Cardiac septum (tissue), 1 donor: ENCODE measurements at places on chromosomes 2 and 18. TPM values are rescaled to one million over a fixed set of nuclear protein-coding genes. Genes with fewer than 3 reads are reported as not detected.
A peak's percentile ranks its signal among the peaks of the same experiment; 100 is the strongest.

DNA sequence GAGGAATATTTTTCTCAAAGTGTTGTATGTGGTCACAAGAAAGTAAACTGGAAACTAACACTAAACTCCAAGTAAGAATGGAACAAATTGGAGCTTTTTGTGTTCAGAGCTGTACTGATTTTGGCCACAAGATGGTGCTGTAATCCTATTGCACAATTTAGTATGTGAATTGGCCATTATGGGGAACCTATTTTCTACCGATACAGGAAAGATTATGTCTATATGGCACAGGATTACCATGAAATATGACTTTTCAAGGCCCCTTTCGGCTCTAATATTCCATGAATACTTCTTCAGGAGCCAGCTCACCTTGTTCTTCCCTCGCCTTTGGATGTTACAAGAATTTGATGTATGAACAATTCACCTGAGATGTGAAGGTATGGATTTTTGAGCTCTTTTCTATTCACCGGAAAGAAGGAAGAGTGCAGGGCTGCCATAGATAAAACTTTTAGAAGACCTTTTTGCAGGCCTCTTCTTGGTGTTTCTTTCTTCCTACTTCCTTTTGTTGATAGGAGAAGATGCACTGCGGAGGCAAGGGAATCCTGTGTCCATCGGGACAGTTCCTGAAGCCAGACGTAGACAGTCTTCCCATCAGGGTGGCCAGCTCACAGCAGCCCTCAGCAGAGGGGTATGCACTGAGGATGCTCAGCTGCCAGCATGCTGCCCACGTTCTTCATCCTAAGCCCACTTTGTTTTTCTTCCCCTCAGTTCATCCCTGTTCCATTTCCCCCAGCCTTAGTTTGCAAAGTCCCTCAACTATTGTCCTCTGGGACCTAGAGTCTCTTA lies 13.3 kb downstream of the MRPL44 start:
- DNase-seq: no peak

DNA sequence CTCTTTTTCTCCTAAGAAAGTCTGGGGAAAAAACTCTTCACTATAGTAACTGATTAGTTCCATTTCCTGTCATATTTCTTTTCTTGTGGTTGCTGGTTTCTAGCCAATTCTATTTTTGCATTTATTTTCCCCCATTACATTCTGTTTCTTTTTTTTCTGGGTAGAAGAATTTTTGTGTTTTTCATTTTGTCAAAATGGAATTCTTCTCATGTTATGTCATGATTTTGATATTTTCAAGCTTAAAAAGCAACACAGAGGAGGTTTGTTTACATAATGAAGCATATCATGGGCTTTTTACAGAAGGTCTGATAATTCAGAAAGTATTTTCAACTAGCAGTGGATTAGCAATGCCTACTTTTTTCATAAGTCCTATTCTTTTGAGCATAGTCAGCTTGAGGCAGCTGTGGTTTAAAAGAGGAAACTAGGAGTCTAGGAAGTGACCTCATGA lies 102.0 kb downstream of the MAP2 start:
- no peak for DNase-seq

- no peak for DNase-seq
Measured at GRCh38 chr2:40964509-40965250, 512.8 kb upstream of the SLC8A1 start.

DNA sequence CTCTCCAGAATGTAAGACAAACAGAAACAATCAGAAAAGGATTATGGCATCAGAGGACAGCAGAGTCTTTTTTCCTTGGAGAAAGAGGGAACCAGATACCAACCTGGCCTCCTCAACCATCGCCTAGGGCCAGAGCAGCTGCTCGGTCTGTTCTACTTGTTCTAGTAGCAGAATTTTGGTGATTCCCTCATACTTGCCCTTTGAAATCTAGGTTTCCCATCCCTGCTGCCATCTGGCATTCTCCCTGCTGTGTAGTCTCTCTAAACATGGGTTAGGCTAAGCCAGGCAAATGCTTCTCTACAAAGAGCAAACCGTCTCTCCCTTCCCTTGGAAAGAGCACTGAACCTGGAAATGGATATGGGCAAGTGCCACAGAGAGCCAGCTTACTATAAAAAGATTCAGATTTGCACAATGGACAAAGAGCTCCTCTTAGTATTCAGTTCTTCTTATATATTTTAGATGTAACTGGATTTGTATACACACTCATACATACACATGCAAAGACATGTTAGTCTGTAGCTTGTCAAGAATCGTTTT lies 208.6 kb upstream of the ST6GAL2 start:
- no peak for DNase-seq

The MRO gene
- 1.4 TPM for total RNA-seq

The LMAN1 gene
- 50.8 TPM for total RNA-seq

The IL1R1 gene
- 27.7 TPM for total RNA-seq

DNA sequence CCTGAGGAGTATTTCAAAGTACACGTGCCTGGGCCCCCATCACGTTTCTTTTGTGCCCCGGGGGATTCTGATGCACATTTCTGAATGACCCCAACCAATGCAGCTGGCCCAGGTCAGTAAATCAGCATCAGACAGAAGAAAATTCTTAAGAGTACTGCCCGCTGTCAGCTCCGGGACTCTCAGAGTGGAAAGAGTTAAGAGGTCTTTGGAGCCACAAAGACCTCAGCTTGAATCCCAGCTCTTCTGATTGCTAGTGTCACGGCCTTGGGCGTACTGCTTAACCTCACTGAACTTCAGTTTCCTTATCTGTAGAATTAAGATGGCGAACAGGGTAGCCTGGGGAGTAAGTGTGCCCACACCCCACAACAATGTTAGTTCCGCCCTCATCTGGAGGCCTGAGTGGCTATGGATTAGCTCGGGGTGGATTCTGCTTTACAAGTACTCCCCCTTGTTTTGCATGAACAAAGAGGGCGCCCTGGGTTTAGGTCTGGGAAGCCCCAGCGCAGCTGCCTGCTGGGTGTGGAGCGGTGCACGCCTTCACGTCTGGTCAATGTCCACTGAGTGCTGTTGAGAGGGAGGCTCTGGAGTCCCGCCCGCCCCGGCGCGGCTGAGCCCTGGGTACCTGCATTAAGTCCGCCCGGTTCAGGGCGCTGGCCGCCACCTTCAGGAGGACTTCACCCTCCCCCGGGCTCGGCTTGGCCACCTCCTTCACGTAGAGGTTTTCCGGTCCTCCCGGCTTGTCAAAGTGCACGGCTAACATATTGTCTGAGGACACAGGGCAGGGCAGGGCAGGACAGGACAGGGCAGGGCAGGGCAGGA lies 858 bp downstream of the TP53I3 start:
- no peak for DNase-seq

- no peak for DNase-seq
Measured at GRCh38 chr2:145235312-145235711, 715.4 kb upstream of the ZEB2 start.

DNA sequence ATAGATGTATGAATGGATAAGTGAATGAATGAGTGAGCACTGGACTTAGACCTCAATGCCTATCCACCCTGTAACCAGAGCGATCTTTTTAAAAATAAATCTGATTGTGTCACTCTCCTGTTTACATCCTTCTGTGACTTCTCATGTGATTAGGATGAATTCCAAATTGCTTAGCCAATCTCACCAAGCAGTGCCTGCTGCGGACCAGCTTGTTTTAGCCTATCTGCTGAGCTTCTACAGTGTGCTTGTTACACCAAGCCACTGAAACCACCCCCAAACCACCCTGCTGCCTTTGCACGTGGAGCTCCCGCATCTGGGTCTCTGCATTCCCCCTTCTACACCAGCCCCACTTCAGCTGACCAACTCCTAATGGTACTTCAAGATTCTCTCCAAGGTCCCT lies 265.4 kb downstream of the EN1 start:
- DNase-seq: no peak

The TXNDC2 gene
- not detected for total RNA-seq

DNA sequence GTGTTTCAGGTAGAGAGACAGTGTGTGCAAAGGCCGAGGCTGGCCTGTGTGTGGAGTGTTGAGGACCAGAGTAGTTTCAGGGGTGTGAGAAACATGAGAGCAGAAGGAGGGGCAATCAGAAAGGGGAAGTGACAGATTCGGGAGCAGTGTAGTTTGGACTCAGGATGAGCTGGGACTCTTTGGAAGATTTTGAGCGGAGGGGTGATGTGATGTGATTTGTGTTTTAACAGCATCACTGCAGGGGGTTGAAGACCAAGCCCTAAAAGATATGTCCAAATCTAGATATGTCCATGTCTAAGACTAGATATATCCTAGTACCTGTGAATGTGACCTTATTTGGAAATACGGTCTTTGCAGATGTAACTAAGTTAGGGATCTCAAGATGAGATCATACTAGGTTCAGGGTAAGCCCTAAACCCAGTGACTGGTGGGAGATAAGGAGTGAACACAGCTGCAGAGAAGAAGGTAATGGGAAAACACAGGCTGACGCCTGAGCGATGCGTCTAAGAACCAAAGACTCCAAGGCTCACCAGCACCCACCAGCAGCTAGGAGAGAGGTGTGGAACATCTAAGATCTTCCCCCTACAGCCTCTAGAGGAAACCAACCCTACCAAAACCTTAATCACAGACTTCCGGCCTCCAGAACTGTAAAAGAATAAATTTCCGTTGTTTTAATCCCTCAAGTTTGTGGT lies 38.5 kb upstream of the MYO3B start:
- no peak for DNase-seq

The ANKRD53 gene
- total RNA-seq: 0.38 TPM

- DNase-seq: no peak
Measured at GRCh38 chr2:238702276-238703052, 145.4 kb upstream of the TWIST2 start.

GRCh38 chr2:194105358-194105757 lies 1551.7 kb upstream of the SLC39A10 start:
- no peak for DNase-seq

DNA sequence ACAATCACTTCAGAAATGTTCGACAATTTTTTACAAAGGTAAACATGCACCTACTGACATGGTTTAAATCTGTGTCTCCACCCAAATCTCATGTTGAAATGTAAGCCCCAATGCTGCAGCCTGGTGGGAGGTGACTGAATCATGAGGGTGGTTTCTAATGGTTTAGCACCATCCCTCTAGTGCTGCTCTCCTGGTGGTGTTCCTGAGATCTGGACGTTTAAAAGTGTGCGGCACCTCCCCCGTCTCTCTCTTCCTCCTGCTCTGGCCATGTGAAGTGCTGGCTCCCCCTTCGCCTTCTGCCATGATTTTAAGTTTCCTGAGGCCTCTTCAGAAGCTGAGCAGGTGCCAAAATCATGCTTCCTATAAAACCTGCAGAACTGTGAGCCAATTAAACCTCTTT lies 28.3 kb downstream of the MAP3K2 start:
- no peak for DNase-seq

DNA sequence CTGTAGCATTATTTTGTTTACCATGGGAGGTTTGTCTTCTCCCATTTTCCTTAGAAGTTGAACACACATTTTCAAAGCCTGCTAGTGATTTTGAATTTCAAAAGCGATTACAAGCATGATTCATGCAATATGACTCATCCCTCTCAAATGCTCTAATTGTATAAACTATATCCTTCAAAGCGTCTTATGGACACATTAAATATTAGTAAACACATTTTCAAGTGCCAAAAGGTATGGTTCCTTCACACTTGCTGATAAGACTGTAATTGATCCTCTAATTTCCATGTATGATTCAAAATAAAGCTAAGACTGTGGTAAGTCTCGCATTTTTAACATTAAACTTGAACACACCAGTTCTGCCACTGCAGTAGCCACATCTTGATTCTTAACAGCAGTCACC lies 512.9 kb downstream of the LRRTM4 start:
- no peak for DNase-seq

- DNase-seq: peak; percentile 69
Measured at GRCh38 chr2:230925879-230926765, 1.1 kb upstream of the GPR55 start.

DNA sequence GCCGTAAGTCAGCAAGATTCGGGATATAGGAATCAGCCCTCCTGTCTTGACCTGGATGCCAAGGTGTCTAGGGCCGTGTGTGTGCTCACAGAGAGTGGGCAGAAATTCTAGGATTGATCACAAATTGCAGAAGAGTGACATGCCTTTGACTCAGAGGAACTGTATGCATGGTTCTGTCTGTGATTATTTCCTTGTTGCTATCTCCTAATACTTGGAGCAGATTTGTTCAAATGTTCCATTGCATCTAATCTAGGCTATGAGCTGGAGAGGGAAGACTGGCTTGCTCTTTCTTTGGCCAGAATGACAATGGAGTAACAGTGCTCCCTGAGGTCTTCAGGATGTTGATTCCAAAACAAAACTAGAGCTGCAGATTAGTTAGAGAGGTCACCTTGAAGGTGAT lies 115.0 kb downstream of the EN1 start:
- DNase-seq: no peak

DNA sequence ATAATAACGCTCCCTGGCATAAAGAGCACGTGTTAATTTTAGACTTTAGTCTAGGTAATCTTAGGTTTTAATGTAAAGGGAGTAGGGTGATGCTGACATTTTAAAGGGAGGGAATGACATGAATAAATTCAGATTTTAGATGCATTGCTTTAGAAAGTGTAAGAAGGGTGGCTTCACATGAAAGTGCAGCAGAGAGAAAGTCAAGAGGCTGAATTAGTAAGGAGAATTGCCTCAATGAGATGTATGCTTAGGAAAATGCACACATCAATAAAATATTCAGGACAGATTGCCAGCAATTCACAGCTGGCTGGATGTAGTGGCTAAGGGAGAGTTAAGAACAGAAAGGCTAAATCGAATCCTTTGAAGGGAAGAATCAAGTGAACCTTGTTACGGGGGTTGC lies 165.5 kb upstream of the CDH19 start:
- DNase-seq: no peak

GRCh38 chr2:43541165-43541564 lies 54.7 kb downstream of the THADA start:
- no peak for DNase-seq

GRCh38 chr2:168854651-168855050 lies 35.6 kb downstream of the SPC25 start:
- DNase-seq: no peak

- peak; percentile 78 for DNase-seq
Measured at GRCh38 chr2:237863689-237864443, 4.4 kb downstream of the RAMP1 start.

- DNase-seq: no peak
Measured at GRCh38 chr2:132549935-132550670, 119.9 kb downstream of the LYPD1 start.

GRCh38 chr18:68623342-68623741 lies 91.6 kb downstream of the TMX3 start:
- no peak for DNase-seq

The PRSS56 gene
- total RNA-seq: not detected

DNA sequence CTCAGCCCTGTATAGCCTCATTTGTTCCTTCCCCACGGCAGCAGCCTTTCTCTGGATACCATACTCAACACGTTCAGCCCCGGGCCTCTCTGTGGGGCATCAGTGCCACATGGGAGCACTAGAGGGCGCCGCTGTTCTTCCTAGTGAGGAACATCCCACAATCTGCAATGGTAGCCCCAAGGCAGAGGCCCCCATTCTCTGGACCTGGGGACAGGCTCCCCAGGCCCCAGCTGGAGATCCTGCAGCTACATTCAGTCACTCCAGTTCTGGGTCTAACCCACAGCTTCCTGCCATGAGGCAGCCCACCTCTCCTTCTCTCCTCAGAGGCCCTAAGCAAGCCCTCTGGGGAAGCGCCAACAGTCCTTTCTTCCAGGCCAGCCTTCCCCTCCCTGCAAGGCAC lies 14.2 kb upstream of the SFXN5 start:
- DNase-seq: peak; percentile 92
